Hematopoietic multipotent progenitor cell treated with erythropoietin and hydrocortisone succinate and interleukin-3 and kit ligand, for 15 days (in vitro differentiated cells): ENCODE measurements at places on chromosomes 4 and X.

DNA sequence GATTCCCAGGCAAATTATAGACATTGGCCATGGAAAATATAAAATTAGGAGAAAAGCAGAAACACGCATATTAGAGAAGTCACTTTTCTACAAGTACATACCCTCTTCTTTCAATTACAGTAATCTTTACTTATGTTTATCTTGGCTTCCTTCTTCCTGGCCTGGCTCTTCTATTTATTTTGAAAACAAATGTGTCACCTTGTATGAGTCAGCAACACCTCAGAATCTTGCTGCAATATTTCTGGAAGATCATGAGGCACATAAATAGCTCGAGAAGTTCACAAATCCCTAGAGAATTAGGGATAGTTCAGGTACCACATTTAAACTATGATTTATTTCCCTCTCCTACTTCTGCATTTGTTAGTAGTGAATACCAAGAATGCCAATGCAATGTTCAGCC lies 124.6 kb downstream of the ANOS1 start:
- DNase-seq, result no peak

GRCh38 chr4:88822034-88822789 lies 124.6 kb upstream of the NAP1L5 start:
- no peak for DNase-seq

- no peak for DNase-seq
These were observed 95.8 kb upstream of the GEMIN8 start for GRCh38 chrX:14125462-14125861.

- no peak for DNase-seq
These were observed 112.8 kb upstream of the HPF1 start for GRCh38 chr4:169870507-169870906.

DNA sequence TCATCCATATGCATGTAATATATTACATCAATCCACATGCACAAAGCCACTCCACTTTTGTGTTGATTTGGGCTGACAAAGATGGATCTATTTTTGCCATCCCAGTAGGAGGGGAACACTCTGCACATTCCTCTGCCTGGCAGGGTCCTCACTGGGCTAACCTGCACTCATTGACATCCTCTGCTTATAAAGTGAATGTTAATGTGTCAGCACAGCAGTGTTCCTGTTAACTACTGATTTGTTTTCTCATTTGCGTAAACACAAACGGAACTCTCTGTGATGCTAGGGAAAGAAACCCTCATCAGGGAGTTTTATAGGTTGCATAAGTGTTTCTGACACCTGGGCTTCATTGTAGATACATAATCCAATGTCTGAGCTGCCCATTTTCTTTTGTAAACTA lies 826.0 kb downstream of the RAB28 start:
- DNase-seq, result no peak

DNA sequence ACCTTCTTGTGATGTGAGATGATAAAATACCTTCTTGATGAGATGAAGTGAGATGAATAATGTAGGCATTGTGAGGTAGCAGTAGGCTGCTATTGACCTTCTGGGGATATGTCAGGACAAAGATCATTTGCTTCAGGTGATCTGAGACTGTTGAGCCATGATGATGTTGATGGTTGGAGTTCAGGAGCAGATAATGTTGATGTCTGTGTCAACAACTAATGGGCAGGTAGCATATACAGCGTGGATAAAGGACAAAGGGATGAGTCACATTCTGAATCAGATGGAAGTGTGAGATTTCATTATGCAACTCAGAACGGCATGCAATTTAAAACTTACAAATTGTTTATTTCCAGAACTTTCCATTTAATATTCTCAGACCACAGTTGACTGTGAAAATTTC lies 57.3 kb downstream of the RAP1GDS1 start:
- no peak for DNase-seq

DNA sequence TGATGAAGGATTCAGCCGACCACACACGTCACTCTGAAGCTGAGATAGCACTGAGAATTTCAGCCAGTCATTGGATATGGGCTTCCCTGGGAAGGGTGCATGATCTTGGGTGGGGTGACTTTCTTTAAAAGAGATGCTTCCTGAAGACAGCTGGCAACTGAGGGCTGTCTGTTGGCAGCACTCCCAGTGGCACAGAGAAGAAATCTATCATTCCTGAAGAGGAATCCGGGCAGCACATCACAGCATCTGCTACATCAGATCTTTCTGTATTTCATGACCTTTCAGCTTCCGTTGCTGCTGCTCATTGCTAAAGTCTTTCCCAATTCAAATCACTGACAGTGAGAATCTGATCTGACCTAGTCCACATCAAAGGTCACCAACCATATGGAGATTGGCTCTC lies 193.8 kb upstream of the RBPJ start:
- no peak for DNase-seq

DNA sequence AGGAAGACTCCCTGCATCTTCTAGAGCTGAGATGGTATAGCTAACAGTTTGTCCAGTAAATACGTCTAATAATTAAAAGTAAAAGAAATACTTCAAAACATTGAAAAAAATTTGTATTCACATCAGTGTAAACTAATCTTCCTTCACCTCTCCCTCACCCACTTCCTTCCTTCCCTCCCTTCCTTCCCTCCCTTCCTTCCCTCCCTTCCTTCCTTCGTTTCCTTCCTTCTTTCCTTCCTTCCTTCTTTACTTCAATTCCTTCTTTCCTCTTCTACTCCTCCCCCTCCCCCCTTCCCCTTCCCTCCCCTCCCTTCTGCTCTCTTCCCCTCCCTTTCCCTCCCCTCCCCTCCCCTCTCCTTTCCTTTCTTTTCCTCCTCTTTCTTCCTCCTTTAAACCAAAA lies 103.7 kb downstream of the POU4F2 start:
- no peak for DNase-seq

DNA sequence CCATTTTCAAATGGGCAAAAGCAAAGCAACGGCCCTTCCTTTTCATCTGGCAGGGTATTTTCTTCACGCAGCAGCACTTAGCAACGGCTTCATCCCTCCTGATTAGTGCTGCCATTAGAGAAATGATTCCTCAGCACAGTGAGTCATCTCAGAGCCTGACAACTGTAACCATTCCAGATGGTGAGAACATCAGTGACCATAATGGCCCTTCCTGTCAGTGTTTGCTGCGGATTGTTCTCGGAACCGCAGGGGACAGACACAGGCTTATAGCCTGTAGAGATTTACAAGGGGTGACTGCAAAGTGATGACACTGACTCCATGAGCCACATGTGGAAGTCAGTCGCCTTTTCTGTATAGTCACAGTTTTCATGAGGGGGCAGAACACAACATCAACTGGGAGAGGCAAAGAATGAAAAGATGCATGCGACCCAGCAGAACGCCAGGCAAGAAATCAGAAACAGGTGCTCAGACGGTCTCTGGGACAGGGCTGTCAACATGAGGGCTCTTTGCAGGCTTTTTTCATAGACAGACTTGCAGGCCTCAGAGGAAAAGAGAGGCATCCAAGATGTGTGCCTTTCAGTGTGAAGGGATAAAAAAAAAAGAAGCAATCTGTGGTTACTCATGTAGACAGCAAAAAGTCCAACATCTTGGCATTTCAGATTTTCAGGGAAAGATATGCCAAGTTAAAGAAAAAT lies 69.9 kb upstream of the FBXW7 start:
- DNase-seq, result no peak

GRCh38 chrX:12711435-12712040 lies 79.7 kb upstream of the PRPS2 start:
- DNase-seq, result no peak

DNA sequence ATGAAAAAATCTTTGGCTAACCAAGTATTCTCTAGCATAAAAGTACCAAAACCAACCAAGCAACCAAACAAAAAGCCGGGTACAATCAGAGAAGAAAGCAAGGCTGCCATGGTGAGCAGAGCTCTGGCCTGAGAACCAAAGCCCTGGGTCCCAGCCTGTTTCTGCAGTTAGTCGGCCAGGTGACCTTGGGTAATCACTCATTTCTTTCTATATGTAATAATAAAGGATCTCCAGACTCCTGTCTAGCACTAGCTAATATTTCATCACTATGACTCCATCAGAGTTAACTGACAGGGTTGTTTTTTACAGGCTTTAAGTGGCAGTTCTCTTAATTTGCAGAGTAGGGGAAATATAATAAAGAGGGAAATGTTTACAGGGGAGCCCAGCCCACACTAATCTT lies 34.0 kb upstream of the RASGEF1B start:
- DNase-seq, result no peak

DNA sequence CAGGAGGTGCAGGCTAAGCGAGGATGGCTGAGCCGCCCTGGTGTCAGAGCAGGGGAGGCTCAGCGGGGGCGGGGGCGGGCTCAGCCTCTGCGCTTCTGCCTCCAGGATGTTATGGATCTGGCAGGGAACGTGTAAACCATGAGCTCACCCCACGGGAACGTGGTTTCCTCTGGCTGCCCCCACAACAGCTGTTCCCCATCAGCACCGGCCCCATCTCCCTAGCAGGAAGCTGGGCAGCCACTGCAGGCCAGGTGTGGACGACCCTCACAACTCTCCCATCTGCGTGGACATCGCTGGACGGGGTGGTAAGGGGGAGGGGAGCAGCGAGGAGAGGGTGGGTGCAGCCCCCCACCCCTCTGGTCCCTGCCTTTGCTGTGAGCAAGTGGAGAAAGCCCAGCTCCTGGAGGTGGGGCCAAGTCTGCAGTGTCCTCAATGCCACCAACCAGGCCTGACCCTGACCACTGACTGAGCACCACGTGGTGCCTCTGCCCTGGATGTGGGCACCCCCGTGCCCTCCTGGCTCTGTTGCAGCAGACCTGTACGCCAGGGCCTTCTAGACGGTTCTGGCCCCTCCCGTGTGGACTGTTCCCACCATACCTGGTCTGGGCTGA lies 28.1 kb upstream of the SPON2 start:
- no peak for DNase-seq

GRCh38 chrX:20361081-20361889 lies 94.6 kb upstream of the RPS6KA3 start:
- no peak for DNase-seq

DNA sequence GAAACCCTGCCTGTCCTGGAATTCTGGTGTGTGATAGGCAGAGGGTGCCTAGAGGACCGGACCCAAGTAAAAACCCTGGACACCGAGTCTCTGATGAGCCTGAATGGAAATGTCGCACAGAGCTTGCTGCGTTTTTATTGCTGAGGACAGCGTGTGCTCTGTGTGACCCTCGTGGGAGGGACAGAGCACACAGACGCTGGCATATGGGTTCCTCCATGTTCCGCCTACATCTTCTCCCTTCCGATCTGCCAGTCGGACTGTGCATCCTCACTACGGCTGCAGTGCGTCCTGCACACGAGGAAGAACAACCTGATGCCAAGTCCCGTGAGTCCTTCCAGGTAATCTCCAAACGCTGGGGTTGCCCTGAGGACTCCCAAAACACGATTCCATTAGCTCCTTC lies 68.3 kb downstream of the AFAP1 start:
- DNase-seq, result no peak

DNA sequence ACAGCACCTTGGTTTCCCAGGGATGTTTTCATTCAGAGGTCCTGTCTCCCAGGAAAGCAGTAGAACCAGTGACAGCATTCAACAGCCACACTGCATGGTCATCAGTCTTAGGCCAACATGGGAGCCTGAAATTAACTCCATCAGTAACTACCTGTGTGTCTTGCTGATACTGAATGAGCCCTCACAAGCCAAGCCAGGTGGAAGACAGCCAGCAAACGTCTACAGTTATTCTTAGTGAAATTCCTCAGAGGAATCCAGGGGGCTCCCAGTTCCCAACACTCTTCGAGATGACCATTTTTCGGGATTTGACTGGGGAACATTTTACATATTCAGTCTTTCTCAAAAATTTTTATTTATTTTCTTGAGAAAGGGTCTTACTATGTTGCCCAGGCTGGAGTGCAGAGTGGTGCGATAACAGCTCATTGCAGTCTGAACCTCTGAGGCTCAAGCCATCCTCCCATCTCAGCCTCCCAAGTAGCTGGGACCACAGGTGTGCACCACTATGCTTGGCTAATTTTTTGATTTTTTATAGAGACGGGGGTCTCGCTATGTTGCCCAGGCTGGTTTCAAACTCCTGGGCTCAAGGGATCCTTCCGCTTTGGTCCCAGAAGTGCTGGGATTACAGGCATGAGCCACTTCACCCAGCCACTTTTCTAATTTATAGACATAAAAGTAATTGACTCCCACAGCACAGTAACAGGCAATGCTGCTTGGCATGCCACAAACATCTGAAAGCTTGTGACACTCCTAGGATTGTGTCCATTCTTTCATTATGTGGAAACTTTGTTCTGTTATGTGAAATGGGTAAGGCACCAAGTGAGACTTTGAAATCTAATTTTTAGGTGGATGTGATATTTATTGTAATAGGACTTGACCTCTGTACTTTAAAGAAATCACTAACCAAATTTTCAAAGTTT lies 116.9 kb downstream of the SOWAHB start:
- DNase-seq, result no peak

DNA sequence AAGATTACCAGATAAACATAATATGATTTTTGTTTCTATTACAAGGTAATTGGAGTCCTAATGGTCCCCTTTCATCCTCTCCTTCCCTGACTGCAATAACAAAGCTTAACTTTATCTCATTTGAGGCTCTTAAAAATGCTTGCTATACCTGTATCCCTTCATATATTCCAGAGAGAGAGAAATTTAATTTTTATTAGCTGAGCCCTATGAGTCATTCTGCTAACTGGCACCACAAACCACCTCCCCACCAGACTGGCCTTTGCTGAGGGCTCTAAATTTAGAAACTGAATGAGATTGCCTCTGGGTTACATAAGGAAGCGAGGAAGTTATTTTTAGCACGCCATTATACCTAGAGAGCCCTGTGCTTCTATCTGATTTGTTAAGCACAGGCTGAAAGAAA lies 27.4 kb downstream of the CBLL2 start:
- no peak for DNase-seq

DNA sequence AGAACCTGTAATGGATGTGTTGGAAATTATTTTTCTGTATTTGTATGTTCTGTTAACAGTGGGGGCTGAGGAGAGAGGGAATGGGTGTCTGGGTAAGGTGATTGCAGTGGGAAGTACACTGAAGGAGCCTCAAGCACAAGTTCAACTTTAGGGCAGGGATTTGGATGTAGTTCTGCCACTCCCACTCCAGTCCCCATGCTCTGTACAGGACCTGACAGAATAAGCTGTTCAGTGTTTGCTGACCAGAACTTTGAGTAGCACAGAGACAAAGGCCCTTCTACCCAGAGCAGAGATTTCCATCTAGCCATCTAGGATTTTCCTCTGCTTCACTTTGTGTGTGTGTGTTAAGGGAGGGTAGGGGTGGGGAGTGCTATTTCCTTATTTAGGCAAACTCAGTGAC lies 49.2 kb downstream of the VSIG4 start:
- DNase-seq, result no peak

DNA sequence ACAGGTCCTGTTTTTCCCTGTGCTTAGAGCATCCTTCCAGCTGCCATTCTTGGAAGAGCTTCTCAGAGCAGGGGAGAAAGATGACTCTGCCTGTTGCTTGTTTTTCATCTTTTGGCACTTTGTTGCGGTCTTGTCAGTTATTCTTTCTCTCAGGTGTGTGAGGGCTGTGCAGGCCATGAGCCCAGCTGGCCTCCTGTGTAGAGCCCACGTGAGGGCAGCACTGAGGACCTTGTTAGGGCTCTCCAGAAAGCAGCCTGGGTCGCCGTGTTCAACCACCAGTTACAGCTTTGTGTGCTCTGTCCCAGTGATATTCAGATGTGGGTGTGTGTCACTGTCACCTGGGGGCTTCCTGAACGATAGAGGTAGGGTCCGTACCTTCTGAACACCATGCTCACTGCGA lies 52.8 kb downstream of the NOP14 start:
- DNase-seq, result no peak

- DNase-seq, result no peak
These were observed 113.4 kb downstream of the PJA1 start for GRCh38 chrX:69051901-69052300.
